Activated CD4-positive, alpha-beta T cell treated with anti-CD3 and anti-CD28 coated beads for 4 hours (primary cell): ENCODE measurements at places on chromosomes 6 and 20.

- no peak for DNase-seq
Observed at GRCh38 chr6:49676671-49677281, 36.6 kb downstream of the CRISP2 start.

- no peak for DNase-seq
Observed at GRCh38 chr20:31508517-31509244, 5.6 kb upstream of the HM13 start.

- no peak for DNase-seq
Observed at GRCh38 chr6:100202417-100203194, 208.6 kb upstream of the MCHR2 start.

DNA sequence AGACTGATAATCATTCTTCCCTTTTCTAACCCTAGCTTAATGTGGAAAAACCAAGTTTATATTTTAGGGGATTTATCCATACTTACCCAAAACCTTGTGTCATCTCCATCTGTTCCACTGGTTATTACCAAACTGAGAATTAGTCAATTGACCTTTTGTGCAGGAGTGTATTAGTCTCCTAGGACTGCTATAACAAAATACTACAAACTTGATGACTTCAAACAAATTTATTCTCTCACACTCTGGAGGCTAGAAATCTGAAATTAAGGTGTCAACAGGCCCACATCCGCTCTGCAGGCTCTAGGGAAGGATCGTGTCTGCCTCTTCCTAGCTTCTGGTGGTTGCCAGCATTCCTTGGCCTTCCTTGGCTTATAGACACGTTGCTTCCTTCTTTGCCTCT is 12.7 kb upstream of the GMDS start:
- no peak for DNase-seq

DNA sequence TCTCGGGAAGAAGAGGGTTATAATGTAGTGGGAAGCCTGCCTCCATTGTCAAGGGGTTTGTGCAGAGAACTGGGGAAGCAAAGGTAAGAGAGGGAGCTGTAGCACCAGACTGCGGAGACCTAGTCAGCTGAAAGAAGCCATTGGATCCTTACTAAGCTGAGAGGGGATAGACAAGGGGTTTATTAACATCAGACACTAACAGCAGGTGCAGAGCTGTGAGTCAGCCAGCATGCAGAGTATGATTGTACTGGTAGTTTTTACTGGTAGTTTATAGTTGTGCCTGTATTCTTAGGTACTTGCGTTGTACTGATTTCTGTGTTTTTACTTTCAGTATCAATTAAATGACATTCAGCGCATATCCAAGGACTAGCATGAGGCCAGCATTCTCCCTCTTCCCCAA is 17.8 kb upstream of the COL19A1 start:
- DNase-seq, result no peak

- peak; percentile 17 for DNase-seq
Observed at GRCh38 chr6:117548797-117549301, 53.5 kb downstream of the GOPC start.

DNA sequence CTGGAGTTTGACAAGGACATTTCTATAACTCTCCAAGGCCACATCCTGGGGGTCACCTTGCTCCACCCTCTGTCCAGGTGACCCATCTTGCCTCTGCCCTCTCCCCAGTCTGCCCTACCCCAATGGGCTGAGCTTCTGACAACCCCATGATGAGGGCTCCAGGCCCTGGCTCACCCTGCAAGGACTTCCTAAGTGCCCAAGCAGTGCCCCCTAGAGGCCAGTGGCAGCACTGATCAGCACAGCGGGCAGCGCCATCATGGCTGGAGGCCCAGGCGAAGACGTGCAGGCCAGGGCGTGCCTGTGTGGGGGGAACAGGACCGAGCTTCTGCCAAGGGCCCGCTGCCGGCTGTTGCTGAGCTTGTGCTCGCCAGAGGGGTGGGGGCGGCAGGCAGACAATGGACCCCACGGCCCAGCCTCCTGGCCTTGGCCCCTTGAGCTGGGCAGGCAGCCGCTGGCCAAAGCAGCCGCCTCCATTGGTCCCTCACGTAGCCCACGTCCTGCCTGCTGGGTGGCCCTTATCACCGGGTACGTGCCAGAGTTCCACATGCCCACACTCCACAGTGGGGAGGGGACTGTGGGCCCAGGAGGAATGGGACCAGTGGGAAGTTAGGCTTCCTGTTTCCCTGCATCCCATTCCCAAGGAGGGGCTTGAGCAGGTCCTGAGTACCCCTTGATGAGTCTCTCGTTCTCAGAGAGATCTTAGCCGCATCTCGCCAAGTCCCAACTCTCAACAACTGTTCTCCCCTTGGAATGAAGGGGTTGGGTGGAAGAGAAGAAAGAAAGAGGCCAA is 64.3 kb downstream of the MRPL14 start:
- DNase-seq, result no peak

GRCh38 chr20:4091490-4092479 is 76.4 kb upstream of the RNF24 start:
- peak; percentile 34 for DNase-seq

GRCh38 chr6:84569882-84570281 is 194.5 kb downstream of the TBX18 start:
- DNase-seq, result no peak

- no peak for DNase-seq
Observed at GRCh38 chr6:14380901-14381828, 263.6 kb downstream of the CD83 start.

DNA sequence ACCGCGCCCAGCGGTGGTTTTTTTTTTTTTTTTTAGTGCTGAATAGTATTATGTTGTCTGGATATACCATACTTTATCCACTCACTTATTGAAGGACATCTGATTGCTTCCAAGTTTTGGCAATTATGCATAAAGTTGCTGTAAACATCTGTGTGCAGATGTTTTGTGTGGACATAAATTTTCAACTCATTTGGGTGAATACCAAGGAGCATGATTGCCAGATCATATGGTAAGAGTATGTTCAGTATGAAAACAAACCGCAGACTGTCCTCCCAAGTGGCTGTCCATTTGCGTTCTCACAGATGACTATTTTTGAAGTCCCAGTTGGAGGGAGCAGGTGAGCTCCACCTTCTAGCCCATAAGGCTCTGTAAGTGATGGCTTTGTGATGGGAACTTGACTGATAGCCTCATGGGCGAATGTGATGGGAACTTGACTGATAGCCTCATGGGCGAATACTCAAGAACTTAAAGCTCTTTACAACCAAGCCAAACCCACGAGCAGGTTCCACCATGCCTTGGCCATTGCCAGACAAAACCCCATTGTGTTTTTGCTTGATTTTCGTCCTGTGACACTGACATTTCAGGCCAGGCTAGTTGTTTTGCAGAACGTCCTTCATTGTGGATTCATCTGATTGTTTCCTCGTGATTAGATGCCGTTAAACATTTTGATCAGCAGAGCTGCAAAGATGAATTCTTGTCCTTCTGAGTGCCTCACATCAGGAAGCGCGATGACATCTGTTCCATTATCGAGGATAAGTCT is 51.0 kb downstream of the ZBTB2 start:
- DNase-seq, result no peak

GRCh38 chr6:151493804-151494234 is at the start of gene CCDC170:
Gene CCDC170, plus strand, starts transcription at chr6:151494017. Its CDS starts 112 bp downstream, at chr6:151494129.
- no peak for DNase-seq

DNA sequence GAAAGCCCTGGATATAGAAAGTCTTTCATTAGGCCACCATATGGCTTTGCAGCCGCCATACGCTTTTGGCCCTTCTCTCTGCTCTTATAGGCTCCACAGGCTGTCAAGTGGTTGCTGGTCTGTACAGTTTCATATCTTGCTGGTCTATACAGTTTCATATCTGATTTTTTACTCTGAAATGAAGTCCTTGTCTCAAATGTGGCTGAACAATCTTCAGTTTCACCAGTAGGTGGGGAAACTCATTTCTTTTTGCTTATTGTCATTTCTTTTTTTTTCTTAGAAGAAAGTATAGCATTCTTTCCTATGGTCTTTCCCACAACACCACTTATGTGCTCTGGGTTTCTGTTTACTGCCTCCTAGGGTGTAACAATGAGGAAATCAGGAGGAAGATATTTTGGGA is 771.4 kb upstream of the MMS22L start:
- no peak for DNase-seq

- no peak for DNase-seq
Observed at GRCh38 chr20:10469599-10469998, 34.5 kb downstream of the SLX4IP start.

GRCh38 chr6:113736978-113737377 is 120.2 kb upstream of the MARCKS start:
- no peak for DNase-seq

DNA sequence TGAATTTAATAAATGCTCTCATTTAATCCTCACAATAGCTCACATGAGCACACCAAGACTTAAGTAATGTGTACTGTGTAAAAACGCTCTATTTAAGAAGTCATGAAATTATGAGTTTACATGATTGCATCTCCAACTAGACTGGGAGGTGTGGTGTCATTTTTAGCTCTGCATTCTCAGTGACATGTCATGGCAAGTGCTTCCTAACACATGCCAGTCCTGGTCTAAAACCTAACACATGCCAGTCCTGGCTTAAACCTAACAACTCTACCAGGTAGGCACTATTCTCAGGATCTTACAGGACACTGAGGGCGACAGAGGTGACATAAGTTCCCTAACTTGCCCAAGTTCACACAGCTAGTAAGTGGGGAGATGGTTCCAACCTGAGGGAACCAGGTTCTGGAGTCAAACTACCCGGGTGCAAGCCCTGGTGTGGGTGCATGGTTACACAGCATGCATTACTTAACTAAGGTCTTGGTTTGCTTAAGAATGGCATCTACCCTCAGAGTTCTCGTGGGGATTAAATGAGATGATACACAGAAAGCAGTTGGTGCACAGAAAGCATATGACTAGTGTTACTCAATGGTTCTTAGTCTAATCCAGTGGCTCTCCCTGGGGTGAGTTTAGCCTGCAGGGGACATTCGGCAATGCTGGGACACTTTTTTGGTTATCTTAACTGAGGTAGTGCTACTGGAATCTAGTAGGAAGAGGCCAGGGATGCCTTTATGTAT is 14.7 kb downstream of the CLDN20 start:
- DNase-seq, result no peak

DNA sequence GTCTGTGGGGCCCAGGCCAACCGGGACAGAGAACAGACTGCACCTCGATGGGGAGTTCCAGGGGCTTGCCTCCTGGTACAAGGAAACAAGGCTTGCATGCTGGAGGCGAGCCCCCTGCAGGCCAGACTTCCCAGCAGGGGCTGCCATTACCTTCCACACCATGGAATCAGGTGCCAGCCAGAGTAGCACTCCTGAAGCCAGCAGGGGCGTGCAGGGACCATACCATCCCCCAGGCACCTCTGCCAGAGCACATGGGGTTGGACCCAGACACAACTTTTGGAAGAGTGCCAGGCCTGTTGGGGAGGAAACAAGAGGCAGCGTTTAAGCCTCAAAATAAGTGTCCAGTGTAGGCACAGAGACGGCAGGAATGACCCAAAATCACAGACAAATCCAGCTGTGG is 6.5 kb downstream of the DDO start:
- no peak for DNase-seq

DNA sequence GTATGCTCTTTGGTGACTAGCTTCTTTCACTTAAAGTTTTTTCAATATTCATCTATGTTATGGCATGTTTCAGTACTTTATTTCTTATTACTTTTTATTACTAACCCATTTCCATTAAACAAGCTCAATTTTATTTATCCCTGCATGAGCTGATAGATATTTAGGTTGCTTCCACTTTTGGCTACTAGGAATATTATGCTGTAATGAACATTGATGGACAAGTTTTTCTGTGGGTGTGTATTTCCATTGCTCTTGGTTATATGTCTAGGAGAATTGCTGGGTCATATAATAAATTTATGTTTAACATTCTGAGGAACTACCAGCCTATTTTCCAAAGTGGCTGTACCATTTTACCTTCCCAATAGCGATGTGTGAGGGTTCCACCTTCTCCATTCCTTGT is 69.9 kb downstream of the ZBTB2 start:
- DNase-seq, result no peak

GRCh38 chr6:63790334-63790733 is 154.7 kb downstream of the PHF3 start:
- no peak for DNase-seq

DNA sequence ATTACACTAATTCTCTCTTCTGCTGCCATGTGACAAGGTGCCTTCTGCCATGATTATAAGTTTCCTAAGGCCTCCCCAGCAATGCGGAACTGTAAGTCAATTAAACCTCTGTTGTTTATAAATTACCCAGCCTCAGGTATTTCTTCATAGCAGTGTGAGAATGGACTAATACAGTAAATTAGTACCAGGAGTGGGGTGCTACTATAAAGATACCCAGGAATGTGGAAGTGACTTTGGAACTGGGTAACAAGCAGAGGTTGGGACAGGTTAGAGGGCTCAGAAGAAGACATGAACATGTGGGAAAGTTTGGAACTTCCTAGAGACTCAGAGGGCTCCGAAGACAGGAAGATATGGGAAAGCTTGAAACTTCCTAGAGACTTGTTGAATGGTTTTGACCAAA is 34.8 kb downstream of the MICA start:
- DNase-seq, result no peak

DNA sequence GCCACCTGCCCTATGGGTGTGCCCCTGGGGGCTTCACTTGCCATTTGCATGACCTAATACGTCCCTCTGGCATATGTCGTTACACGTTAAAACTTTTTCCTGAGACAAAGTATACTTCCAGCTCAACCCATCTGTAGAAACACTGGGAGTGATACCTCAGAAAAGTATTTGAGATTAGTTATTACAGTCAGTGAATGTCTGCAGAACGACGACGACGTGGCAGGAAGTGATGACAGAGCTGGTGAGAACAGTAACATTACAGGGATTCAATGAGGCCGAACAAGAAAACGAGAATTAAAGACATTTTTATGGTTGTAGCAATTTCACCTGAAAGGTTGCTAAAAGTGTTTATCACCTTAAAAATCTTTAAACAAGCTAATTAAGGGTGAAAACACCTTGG is 40.2 kb downstream of the SASH1 start:
- DNase-seq, result no peak

GRCh38 chr6:110528930-110529325 is 52.5 kb upstream of the SLC22A16 start:
- no peak for DNase-seq

DNA sequence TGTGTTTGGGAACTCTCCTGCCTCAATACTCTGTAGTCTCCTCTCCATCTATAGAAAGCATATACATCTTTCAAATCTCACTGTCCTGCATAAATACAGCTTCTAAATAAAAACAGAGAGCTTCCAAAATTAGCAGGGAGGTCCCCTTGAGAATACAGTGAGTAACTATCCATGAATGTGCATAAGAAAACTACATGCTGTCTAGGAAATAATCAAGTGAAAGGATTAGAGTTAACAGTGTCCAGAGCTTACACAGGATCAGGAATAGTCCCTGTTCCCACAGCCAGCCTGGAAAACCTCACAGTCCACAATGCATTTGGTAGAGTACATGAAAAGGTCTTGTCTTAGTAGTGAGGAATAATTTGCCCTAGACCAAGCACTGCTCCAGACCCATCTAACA is 123.0 kb upstream of the POU3F2 start:
- DNase-seq, result no peak

- DNase-seq, result no peak
Observed at GRCh38 chr6:16576451-16577368, 184.6 kb downstream of the ATXN1 start.

- DNase-seq, result no peak
Observed at GRCh38 chr6:37727996-37728395, 30.3 kb upstream of the MDGA1 start.

GRCh38 chr20:50015993-50016770 is 33.4 kb downstream of the SNAI1 start:
- DNase-seq, result no peak

GRCh38 chr20:24747010-24747712 is 201.9 kb upstream of the CST7 start:
- no peak for DNase-seq

- DNase-seq, result no peak
Observed at GRCh38 chr6:48027704-48028435, 83.1 kb downstream of the PTCHD4 start.

- DNase-seq, result no peak
Observed at GRCh38 chr6:56649053-56649769, 6.5 kb upstream of the DST start.
